ENCODE measurements at places on chromosomes 2 and 18. TPM values are rescaled to one million over a fixed set of nuclear protein-coding genes. Genes with fewer than 3 reads are reported as not detected.

GRCh38 chr18:51064256-51064655 is 34.2 kb downstream of the SMAD4 start:
- no peak for DNase-seq

Gene ALPG
- not detected for polyA plus RNA-seq

GRCh38 chr18:75314117-75314516 is 103.5 kb downstream of the TSHZ1 start:
- DNase-seq = no peak

- no peak for DNase-seq
These were observed 99.8 kb downstream of the METTL4 start for GRCh38 chr18:2471523-2471922.

DNA sequence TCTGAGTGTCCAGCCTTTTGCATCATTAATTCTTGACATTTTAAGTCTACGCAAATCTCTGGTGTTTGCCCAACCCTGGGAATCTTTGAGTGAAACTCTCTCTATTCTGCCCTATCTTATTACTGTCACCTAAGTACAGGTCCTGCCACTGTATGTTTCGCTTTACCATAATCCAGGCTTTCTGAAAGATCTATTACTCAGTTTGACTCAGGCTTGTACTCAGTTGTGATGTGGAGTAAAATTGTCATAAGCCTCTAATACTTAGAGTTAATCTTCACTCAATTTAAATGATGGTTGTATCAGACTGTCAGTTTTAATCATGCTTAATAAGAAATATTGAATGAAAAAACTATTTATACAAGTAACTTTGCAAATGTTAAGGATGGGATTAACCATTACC is 30.3 kb upstream of the RAPGEF4 start:
- DNase-seq = no peak

- no peak for DNase-seq
These were observed 71.1 kb upstream of the SH3BP4 start for GRCh38 chr2:234880551-234881211.

Measured in left lung (tissue), 14 donors.